ENCODE measurements at places on chromosomes 1 and 21.

GRCh38 chr1:165259706-165260428, 96.6 kb downstream of the LMX1A start:
- DNase-seq: no peak

- DNase-seq: no peak
These were observed 60.6 kb downstream of the WARS2 start for GRCh38 chr1:119079881-119080280.

GRCh38 chr1:54459726-54460191, 53.6 kb upstream of the SSBP3 start:
- DNase-seq: no peak

DNA sequence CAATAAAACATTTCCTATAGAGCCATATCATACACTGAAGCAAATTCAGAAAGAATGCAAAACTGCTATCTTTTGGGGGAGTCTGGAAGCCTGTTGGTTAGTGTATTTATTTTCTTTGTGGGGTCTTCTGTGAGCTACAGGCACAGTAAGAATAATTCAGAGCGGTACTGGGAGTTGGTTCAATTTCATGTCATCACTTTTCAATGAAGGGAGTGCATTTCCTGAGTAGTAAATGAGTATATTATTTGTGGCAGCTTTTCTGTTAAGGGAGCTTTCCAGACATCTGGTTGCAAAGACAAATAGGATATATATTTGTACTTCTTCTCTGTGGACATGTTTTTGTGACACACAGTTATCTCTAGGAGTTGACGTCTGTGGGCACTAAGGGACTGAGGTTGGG, 130.6 kb downstream of the HUNK start:
- DNase-seq: no peak

- DNase-seq: no peak
These were observed 26.1 kb upstream of the SMIM12 start for GRCh38 chr1:34885405-34886247.

DNA sequence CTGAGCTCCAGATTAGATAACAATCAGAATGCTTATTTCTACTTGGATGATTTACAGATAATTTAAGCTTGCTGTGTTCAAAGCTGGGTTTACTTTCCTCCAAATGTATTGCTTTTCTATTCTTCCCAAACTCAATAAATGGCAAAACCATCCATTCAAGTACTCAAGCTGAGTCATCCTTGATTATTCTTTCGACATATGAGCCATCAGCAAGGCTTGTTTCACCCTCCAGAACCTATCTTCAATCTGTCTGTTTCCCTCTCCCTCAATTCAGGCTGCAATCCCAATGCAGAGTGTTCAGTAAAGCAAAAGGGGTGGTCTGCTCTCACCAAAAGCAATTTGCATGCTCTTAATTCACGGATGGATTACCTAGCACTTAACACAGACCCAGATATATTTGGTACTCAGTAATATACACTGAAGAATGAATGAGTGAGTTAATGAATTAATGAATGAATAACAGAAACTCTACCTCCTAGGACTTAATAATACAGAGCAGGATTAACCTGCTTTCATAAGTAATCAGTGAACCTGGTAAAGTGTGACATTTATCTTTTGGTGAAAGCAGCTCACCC, 41.9 kb downstream of the DDR2 start:
- DNase-seq: no peak

GRCh38 chr1:206786212-206786886, 14.1 kb upstream of the IL10 start:
- no peak for DNase-seq

DNA sequence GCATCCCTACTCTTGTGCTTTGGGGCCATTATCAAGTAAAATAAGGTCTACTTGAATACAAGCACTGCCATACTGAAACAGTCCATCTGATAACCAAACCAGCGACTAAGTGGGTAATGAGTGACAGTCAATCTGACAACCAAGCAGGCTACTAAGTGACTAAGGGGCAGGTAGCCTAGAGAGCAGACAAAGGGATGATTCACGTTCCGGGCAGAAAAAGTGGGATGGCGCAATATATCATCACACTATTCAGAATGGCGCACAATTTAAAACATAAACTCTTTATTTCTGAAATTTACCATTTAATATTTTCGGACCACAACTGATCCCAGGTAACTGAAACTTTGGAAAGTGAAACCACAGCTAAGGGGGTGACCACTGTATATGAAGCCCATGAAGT, 17.7 kb downstream of the NGF start:
- DNase-seq: no peak

DNA sequence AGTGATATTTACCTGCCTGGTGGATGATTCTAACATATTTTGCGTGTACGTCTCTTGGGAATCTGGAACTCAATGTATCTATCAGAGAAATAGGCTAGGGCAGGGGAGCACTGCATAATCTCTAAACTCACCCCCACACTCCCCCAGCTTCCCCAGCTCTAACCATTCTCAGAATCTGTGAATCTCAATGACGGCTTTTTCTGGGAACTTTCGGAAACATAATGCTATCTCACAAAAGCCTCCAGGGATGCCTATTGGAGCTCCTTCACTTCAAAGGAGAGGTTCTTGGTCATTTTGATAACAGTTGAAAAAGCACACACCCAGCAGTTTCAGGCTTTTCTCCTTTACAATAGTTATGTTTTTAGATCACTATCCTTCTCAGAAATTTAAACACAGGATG, 113.8 kb upstream of the MAGI3 start:
- no peak for DNase-seq

GRCh38 chr1:190416239-190416638, 61.4 kb downstream of the BRINP3 start:
- DNase-seq: no peak

DNA sequence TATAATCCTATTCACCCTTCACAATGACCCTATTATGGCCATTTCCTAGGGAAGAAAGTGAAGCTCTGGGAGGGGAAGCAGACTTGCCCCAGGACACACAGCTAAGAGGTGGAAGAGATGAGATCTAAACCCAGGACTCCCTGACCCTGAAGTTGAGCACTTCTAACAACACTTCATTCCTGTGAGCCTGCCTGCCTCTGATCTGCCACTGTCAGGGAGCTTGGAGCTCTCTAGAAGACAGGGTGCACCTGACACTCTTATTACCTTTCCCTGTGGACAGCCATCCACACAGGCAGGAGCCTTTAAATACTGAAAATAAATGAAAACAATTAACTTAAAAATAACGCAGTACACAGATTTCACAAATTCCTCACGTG, 599 bp downstream of the MKNK1 start:
- DNase-seq: no peak

GRCh38 chr1:93180723-93181613, at the start of gene CCDC18:
CCDC18 (plus strand) TSS chr1:93180724; CDS start chr1:93183362, 2,638 bp downstream.
- DNase-seq: peak; percentile 71

- DNase-seq: no peak
These were observed 116.0 kb upstream of the GUCA2B start for GRCh38 chr1:42037161-42037560.

GRCh38 chr1:107460035-107460434, 319.2 kb downstream of the NTNG1 start:
- no peak for DNase-seq

GRCh38 chr1:94486990-94487389, 54.6 kb downstream of the F3 start:
- no peak for DNase-seq

DNA sequence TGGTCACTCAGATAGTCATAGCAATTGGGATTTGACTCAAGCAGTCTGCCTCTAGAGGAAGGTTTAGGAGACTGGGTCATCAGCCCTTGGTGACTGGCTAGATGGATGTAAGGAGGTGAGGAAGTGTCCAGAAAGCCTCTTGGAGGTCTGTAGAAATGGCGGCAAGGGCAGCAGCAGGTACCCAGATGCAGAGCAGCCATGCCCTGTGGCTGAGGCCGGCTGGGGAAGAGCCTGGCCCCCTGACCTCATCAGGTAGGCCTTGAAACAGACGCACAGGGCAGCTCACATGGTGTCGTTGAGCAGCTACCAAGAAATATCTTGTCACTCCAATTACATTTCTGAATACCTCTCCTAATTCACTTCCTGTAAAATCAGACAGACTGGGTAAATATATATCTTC, 98.2 kb downstream of the DMRTB1 start:
- DNase-seq: peak; percentile 17

DNA sequence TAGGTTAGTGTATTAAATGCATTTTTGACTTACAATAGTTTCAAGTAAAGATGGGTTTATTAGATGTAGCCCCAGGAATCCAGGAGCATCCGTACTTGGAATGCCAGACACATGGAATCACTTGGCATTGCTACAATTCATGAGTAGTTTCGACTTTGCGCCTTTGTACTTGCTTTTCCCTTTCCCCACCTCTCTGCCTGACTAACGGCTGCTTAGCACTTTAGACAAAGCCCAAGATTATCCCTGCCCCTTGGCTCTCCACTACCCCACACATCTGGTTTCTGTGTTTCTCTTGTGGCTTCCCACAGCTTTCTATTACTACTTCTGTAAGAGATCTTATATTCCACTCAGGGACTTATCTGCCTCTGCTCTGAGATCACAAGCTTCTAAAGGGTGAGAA, 397.7 kb upstream of the POU3F1 start:
- no peak for DNase-seq

GRCh38 chr1:8317647-8318381, at the start of gene SLC45A1:
SLC45A1 (plus strand) TSS chr1:8318114; CDS start chr1:8324330, 6,216 bp downstream.
- DNase-seq: peak; percentile 91

DNA sequence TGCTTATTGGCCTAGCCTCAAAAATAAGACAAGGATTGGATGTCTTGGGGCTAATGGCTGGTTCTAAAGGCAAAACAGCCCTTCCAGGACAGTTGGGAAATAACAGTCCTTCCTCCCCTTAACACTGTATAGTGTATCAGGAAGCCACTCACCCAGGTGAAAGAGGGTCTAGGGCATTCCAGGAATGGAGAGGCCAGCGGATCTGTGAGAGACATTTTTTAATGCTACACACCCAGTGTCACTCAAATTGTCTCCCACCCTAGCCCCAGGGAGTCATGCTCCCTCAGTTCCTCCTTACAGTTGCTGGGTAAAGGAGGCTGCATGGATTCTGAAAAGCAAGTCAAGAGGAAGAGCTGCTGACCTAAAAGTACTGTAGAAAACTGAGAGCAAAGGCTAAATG, 24.1 kb upstream of the EXO1 start:
- DNase-seq: no peak

- no peak for DNase-seq
These were observed 336.9 kb downstream of the KCNT2 start for GRCh38 chr1:196271212-196271947.

DNA sequence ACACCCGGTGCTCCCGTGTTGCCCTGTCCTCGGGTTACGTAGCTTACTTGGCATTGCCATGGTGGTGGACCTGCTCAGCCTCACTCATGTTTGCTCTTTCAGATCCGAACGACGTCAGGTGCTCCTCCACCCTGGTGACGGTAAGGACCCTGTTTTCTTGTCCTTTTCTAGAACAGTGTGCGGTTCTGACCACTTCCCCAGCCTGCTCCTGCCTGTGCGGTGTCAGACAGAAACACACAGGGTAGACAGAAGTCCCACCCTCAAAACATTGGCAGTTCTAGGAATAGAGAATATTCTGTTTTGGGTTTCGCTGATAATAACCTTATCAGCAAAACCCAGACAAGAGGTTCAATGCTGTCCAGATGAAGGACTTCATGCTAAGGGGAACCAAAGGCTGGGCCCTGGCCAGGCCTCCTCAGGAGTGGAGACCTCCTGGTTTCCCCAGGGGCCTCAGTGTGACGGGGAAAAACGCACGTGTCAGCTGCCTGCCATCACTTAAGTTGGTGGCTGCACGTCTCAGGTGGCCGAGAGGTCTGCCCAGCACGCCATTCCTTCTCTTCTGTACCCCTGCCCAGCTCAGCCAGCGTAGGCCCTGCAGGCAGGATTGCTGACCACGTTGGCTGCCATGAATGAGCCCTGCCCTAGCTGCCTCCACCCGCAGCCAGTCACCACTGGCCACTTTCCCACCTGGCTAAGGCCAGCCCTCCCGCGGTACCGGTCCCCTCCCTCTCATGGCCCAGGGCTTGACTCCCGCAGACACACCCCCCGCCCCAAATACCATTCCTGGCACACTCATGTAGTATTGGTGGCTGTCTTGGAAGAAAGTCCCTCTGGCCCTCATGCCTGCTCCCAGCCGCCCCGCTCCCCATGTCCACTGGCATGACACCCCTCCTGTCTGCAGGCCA, 33.6 kb downstream of the SLC37A1 start:
- no peak for DNase-seq

DNA sequence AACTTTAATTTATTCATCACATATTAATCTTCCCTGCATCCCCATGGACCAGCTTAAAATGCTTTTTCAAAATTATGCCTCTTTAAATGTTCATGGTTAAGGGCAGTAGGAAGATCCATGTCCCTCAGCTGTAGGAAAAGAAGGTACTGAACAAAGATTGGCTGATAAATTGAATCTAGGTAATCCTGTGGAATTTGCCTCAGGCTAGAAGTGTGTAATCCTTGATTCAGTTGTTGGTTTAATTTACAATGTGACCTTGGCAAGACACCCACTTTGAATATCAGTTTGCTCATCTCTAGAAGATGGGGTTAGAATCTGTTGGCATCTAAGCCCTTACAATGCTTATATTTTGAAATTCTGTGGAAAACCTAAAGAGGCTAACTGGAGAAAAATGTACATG, 6.1 kb downstream of the TTC4 start:
- no peak for DNase-seq

GRCh38 chr1:203036537-203036936, 10.2 kb downstream of the PPFIA4 start:
- no peak for DNase-seq

- no peak for DNase-seq
These were observed 290.2 kb downstream of the KIF26B start for GRCh38 chr1:245444945-245445344.

- DNase-seq: peak; percentile 16
These were observed 353.2 kb downstream of the PLPP3 start for GRCh38 chr1:56225964-56226815.

All from suppressor macrophage (primary cell).